GM12878 (cell line): ENCODE measurements at places on chromosomes 5 and 9.

GRCh38 chr9:19720377-19720776 is 68.5 kb downstream of the SLC24A2 start:
- no peak for DNase-seq
- no peaks in the 10 kb centered on the region for H3K27me3 ChIP-seq
- H3K27ac ChIP-seq, result no peak overlapping the region
- H3K36me3 ChIP-seq, result no peaks in the 10 kb centered on the region
- no peaks in the 10 kb centered on the region for H3K4me1 ChIP-seq

DNA sequence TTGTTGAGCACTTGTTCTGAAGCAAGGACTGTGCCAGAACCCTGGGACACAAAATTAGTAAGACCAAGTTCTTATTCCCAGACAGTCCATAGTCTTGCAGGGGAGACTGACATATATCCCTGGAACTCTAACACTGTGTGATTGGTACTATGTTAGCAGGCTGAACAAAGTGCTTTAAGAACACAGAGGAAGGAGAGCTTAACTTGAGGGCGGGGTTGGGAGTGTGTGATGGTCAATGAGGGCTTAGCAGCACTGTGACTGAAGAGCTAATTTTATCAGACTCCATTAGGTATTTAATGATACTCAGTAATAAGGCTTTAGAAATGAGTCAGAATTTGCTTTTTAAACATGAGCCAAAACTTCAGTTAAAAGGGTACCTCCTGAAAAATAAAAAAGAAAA is 14.9 kb upstream of the SPATA24 start:
- H3K36me3 ChIP-seq, result peaks cover 3% of the 10 kb centered on the region; the same call in 1 of the 2 replicates
- H3K27me3 ChIP-seq, result no peaks in the 10 kb centered on the region
- H3K27ac ChIP-seq, result no peak overlapping the region
- peaks cover 17% of the 10 kb centered on the region for H3K4me1 ChIP-seq

DNA sequence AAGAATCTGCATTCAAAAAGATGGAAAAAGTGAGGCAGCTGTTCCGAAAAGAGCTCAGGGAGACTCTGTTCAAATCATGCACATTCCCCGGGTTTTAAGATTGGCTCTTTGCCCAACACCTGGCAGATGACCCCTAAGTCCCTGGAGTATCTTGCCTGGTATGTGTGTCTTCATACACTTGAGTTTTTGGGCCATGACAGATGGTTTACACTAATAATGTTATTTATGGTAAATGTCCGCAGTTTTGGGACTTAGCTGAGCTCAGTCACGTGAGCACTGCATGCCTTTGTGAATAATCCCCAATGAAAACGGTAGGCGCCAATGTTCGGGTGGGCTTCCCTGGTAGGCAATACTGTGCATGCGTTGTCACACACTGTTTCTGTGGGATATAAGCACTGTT is 316.1 kb downstream of the PRDM9 start:
- H3K27me3 ChIP-seq, result no peaks in the 10 kb centered on the region
- DNase-seq, result no peak
- no peak overlapping the region for H3K4me3 ChIP-seq

- H3K4me1 ChIP-seq, result no peaks in the 10 kb centered on the region
- no peak for DNase-seq
- H3K27me3 ChIP-seq, result no peaks in the 10 kb centered on the region
- no peaks in the 10 kb centered on the region; the same call in 1 of the 2 replicates for H3K36me3 ChIP-seq
- no peak overlapping the region for H3K27ac ChIP-seq
- H3K4me3 ChIP-seq, result no peak overlapping the region
These were observed 78.4 kb downstream of the FANCC start for GRCh38 chr9:95239071-95239470.

- H3K27ac ChIP-seq, result no peak overlapping the region; the same call in 1 of the 2 replicates
- no peak overlapping the region for H3K4me3 ChIP-seq
- H3K4me1 ChIP-seq, result peaks cover 23% of the 10 kb centered on the region
- H3K27me3 ChIP-seq, result no peaks in the 10 kb centered on the region
- no peaks in the 10 kb centered on the region; the same call in 1 of the 2 replicates for H3K36me3 ChIP-seq
These were observed 4.3 kb upstream of the AHRR start for GRCh38 chr5:317086-317811.

DNA sequence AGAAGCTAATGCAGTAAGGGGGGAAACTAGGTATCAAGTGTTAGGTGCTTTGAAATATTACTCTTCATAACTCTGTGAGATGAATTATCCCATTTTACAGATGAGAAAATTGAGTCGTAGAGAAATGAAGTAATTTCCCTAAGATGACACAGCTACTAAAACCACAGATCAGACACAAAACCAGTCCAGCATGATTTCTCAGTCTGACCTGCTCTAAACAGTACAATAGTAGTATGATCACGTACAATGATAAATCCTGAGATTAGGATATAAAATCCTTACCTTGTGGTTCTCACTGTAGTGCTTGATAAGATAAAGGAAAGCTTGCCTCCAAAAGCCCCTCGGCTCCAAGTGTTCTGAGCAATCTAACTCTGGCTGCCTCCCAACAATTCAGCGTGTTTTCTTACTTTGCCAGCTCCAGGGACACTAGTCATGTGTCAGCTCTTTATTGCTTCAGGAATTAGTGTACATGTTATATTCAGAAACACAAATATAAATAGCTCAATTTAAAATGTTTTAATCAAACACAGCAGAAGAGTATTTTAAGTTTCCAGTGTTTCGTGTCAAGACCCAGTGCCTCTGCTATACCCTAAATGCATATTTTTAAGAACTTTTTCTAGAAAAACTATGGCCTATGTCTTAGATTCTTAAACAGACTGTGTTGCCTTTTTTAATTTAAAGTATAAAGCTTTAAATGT is 243.6 kb downstream of the DENND1A start:
- no peak for DNase-seq
- no peaks in the 10 kb centered on the region for H3K27me3 ChIP-seq
- peaks cover 33% of the 10 kb centered on the region for H3K4me1 ChIP-seq
- H3K27ac ChIP-seq, result no peak overlapping the region

DNA sequence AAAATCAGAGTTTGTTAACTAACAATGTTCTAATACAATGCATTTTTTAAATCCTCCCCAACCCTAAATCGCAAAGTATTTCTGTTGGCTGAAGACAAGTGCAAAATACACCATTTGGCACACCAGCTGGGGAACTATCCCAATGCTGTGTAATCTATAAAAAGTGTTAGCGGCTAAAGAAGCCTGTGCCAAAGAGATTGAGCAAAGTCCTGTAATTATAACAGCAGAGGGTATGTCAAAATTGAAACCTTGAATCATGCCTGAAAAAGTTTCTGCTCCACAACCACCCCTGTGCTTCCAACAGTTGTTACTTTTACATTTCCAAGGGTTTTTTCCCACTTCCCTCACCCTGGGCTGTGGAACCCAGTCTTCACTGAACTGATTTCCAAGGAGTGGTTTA is 83.1 kb upstream of the PLPP6 start:
- no peak for DNase-seq
- H3K36me3 ChIP-seq, result peaks cover 2% of the 10 kb centered on the region
- H3K27ac ChIP-seq, result no peak overlapping the region
- H3K4me3 ChIP-seq, result no peak overlapping the region

- H3K4me3 ChIP-seq, result no peak overlapping the region
- H3K36me3 ChIP-seq, result no peaks in the 10 kb centered on the region
- H3K4me1 ChIP-seq, result no peaks in the 10 kb centered on the region
- H3K27me3 ChIP-seq, result no peaks in the 10 kb centered on the region
These were observed 481.1 kb downstream of the NR2F1-AS1 start for GRCh38 chr5:93099902-93100347.

DNA sequence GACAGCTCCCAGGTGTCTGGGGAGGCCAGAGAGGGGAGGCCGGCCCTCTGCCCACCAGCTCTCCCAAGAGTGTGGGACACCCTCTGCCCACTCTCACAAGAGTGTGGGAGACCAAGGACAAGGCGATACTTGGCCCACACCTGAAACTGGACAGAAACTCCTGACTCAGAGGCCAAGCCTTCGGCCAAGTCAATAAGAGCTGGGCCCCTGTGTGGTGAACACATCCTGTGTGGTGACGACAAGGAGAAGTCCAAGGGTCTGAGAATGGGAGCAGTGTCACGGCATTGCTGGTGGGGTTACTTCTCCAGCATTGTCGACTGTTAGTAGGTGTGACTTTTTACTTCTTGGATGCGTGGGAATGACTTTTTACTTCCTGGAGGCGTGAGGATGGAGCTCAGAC is 14.6 kb upstream of the F2RL1 start:
- no peaks in the 10 kb centered on the region; the same call in 1 of the 2 replicates for H3K27me3 ChIP-seq
- no peaks in the 10 kb centered on the region for H3K36me3 ChIP-seq
- no peaks in the 10 kb centered on the region for H3K4me1 ChIP-seq
- no peak overlapping the region for H3K27ac ChIP-seq
- no peak for DNase-seq

DNA sequence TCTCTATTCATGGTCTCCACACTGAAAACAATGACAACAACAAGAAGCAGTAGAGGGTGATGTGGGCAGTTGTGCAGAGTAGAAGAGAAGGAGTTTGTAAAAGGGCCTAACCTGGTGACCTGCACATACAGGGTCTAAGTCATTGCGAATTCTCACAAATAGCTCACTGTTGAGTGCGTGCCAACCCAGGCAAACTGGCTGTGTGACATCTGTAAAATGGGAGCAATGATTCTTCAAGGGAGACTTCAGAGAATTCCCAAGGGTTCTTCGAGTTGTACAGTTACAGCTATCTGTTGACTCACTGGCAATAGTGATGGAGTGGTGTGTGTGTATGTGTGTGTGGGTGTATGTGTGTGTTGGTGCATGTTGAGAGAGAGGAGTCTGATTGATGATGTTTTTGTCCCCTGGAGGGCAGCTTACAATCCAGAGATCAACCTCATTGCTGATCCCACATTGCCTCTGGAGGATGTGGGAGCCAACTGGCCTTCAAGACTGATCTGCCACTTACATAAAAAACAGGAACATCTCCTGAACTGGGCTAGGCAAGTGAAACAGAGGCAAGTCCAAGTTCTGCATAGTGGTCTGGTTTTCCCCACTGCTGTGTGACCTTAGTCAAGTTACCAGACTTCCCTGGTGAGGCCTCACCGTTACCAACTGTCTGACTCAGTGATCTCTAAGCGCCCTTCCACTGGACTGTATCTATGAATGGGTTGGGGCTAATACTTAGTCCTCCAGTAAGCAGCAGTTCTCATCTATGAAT is 3.2 kb downstream of the FAT2 start:
- no peak overlapping the region for H3K4me3 ChIP-seq
- H3K27me3 ChIP-seq, result no peaks in the 10 kb centered on the region
- no peaks in the 10 kb centered on the region for H3K4me1 ChIP-seq
- DNase-seq, result no peak

DNA sequence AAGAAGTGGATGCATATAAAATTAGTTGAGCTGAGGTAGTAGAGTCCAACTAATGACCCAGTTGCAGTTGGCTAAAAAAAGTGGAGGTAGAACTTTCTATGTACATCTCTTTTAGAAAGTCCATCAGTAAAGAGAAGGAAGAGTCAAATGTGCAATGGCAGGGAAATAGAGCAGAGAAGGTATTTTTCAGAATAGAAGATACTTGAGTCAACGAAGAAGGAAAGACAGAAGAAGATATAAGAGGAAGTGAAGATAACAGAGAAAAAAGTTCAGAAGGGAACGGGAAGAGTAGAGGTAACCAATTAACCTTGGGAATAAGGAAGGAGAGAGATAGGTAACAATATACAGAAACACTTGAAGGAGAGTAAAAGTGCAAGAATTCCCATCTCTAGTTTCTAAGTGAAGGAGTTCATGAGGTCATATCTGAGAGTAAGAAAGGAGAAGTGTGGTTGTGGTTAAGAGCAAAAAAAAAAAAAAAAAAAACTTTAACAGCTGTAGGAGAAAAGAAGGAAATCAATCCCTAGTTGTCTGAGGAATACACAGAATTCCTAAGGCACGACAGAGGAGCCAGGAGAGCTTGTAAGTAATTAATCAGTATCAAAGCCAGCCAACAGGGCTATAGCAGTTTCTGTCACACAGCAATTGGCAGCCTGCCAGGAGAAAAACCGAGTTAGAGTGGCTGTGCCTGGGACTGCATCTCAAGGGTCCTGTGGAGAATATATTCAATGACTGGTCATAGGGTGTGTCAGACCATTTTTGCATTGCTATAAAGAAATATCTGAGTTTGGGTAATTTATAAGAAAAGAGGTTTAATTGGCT is 61.0 kb downstream of the ARL15 start:
- no peak for DNase-seq
- H3K4me3 ChIP-seq, result no peak overlapping the region
- no peaks in the 10 kb centered on the region; the same call in none of the 2 replicates for H3K4me1 ChIP-seq
- no peaks in the 10 kb centered on the region for H3K27me3 ChIP-seq
- H3K27ac ChIP-seq, result no peak overlapping the region

- no peak for DNase-seq
- no peak overlapping the region for H3K27ac ChIP-seq
- no peaks in the 10 kb centered on the region for H3K36me3 ChIP-seq
- H3K4me1 ChIP-seq, result peaks cover 5% of the 10 kb centered on the region
These were observed 55.0 kb downstream of the WWC1 start for GRCh38 chr5:168346417-168346816.

GRCh38 chr5:52668544-52669185 is 119.1 kb upstream of the ITGA1 start:
- no peaks in the 10 kb centered on the region for H3K36me3 ChIP-seq
- H3K4me3 ChIP-seq, result no peak overlapping the region
- H3K27me3 ChIP-seq, result no peaks in the 10 kb centered on the region
- no peak overlapping the region for H3K27ac ChIP-seq
- no peak for DNase-seq

GRCh38 chr9:110338143-110338542 is 480 bp upstream of the TXNDC8 start:
- peaks cover 4% of the 10 kb centered on the region for H3K4me1 ChIP-seq
- H3K36me3 ChIP-seq, result no peaks in the 10 kb centered on the region
- no peak for DNase-seq
- H3K27ac ChIP-seq, result no peak overlapping the region
- H3K4me3 ChIP-seq, result no peak overlapping the region

DNA sequence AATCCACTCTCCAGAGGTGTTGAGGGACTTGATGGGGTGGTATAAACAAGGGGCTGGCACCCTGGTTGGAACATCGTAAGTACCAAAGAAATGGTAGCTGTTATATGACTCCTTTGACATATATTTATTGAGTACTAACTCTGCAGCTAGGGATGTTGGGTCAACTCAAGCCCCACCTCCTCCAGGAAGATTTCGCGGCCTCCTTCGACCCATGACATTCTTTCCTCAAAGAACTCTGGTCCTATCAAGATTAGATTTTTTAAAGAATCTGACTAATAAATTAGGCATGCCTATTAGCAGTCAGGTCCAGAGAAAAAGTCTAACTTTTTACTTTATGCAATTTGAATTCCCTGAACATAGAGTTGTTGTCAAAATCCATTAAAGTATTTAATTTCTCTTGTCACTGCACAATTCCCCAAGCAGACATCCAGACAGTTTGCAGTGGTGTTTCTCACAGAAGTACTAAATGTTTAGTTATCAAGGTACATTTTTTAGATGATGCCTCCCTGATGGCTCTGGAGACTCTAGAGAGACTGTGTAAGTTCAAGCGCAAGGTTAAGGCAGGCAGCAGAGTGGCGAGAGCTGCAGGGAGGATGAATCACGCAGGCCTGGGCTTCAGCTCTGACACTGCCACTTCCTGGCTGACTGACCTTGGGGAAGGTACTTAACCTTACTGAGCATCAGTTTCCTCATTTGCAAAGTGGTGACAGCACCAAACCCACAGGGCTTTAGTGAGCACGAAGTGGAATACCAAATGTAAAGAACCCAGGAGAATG is 209.6 kb downstream of the TTLL11 start:
- no peaks in the 10 kb centered on the region; the same call in 1 of the 2 replicates for H3K4me1 ChIP-seq
- H3K4me3 ChIP-seq, result no peak overlapping the region
- no peak for DNase-seq
- no peaks in the 10 kb centered on the region for H3K36me3 ChIP-seq
- H3K27ac ChIP-seq, result no peak overlapping the region

- peaks cover 11% of the 10 kb centered on the region; the same call in 1 of the 2 replicates for H3K4me1 ChIP-seq
- H3K27ac ChIP-seq, result no peak overlapping the region
- H3K4me3 ChIP-seq, result no peak overlapping the region
- no peaks in the 10 kb centered on the region for H3K36me3 ChIP-seq
These were observed 152.1 kb downstream of the PCSK1 start for GRCh38 chr5:96280946-96281393.

GRCh38 chr5:123089914-123090660 is 1.0 kb downstream of the PRDM6 start:
- no peaks in the 10 kb centered on the region for H3K36me3 ChIP-seq
- no peak for DNase-seq
- H3K27me3 ChIP-seq, result peaks cover 47% of the 10 kb centered on the region
- no peak overlapping the region for H3K27ac ChIP-seq
- H3K4me1 ChIP-seq, result no peaks in the 10 kb centered on the region
